ENCODE measurements at places on chromosomes 6 and 20. TPM values are rescaled to one million over a fixed set of nuclear protein-coding genes. Genes with fewer than 3 reads are reported as not detected.

SEL1L2 gene
- not detected for total RNA-seq

ADTRP gene
- 26.1 TPM for total RNA-seq

KIF6 gene
- total RNA-seq = 0.31 TPM

LY6G6F gene
- not detected for total RNA-seq

GSTA3 gene
- total RNA-seq = not detected

UST gene
- total RNA-seq = 3.7 TPM

GATA5 gene
- not detected for total RNA-seq

- DNase-seq = no peak
Measured at GRCh38 chr6:142764311-142764710, 180.7 kb downstream of the HIVEP2 start.

- DNase-seq = no peak
Measured at GRCh38 chr6:42194056-42194455, 700 bp downstream of the GUCA1B start.

DNA sequence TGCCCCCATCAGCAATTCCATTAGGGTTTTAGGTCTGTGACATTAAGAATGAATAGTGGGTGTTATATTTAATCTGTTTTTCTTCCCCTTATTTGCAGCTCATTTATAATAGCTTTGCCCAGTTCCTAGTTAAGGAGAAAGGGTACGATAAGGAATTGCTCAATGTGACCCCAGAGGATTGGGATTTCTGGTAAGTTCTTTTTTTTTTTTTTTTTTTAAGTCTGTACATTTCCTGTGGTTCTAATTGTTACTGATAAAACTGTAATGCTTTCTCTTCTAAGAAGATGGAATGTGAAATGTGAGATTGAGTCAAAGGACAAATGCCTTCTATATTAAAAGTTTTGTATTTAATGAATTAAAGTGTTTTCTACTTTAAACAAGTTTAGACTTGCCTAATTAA is 5.5 kb downstream of the NT5DC1 start:
- DNase-seq = no peak

DNA sequence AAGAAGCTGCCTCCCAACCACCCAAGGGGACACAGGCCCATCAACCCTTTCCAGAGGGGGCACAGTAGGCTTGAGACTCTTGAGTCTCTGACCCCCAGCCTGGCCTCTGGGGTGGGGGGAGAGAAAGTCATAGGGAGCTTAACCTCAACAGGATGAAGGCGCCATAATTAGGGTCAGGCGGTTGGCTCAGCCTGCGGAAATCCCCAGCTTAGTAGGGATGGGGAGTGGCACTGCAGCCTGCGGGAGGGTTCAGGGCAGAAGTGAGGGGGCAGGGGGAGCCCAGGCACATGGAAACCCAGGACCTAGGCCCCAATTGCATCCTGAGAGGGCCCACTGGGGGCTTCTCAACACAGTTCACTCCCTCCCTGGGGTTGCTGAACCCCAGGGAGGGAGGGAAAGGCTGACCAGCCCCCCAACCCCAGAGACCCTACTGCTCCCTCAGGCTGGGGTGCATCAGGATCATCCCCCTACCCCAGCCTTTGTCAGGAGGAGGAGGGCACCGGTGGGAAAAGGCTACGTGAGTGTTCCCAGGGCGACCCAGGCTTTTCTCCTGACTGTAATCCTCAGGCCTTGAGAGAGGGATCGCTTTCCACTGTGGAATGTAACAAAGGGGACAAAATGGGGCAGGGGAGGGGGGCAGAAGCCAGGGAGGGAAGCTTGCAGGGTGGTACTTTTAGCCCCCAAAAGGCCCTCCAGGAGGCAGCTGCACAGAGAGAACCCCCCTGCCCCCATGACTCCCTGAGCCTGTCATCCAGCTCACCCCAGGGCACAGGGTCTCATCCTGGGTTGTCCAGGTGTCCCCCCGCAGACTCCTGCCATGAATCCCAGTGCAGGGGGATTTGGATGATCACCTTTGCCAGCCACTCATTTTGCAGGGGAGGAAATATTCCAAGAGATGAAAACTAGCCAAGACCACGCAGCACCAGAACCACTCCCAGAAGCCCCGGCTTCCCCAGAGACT is 46.4 kb downstream of the MRPL14 start:
- no peak for DNase-seq

- DNase-seq = no peak
Measured at GRCh38 chr20:8427419-8428040, 295.5 kb downstream of the PLCB1 start.

DNA sequence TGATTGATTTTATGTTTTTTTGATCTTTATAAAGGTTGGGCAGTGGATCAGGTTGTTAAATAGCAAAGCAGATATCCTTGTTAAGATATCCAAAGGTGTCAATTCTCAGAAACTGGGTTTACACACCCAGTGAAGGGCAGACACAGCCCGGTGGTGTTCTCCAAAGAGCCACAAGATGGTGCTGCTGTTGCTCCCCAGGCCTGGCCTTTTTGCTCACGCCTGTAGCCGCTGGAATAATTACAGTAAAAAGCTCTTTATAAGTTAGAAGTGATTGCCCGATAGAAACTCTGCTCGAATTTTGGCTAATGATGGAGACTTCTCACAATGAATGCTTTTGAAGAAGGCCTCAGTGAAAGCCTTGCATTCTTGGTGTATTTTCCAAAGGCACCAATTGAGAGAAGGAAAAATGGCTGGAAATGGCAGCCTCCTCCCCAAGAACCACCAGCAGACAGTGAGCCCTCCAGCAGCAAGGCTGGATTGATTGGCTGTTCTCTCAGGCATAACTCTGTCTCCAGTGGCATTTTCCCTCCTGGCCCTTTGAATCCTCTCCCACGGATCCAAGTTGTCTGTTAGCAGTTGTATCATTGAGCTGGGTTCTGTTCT is 120.5 kb upstream of the CHD6 start:
- DNase-seq = peak; percentile 64

DNA sequence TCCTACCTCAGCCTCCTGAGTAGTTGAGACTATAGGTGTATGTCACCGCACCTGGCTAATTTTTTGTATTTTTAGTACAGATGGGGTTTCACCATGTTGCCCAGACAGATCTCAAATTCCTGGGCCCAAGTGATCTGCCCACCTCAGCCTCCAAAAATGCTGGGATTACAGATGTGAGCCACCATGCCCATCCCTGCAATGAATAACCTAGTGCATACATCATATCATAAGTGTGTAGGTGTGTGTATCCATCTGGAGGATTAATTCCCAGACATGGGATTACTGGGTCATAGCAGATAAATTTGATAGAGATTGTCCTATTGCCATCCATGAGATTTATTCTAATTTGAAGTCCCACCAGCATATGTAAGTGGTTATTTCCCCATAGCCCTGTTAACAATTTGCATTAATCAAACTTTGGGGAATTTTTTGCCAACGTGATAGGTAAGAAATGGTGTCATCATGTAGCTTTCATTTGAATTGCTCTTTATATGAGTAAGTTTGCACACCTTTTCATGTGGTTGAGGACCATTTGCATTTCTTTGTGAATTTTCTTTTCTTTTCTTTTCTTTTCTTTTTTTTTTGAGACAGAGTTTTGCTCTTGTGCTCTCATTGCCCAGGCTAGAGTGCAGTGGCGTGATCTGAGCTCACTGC is 29.9 kb upstream of the BACH2 start:
- peak; percentile 19 for DNase-seq

DNA sequence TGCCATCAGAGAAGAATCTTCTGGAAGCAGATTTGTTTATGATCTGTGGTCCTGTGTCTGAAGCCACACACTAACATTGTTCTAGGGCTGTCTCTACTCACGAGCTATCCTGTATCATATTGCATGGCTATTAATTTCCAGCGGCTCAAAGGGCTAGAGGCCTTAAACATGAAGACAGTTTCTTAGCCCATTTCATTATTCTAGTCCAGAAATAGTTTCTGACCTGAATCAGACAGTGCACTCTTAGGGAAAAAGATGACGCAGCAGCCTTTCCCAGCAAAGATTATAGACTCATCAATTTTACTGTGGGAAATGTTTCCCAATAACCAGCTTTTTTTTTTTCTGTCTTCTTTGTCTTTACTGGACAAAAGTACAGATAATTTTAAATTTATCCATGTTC is 105.3 kb upstream of the SUPT3H start:
- no peak for DNase-seq

- DNase-seq = no peak
Measured at GRCh38 chr6:46507426-46507825, 16.2 kb upstream of the RCAN2 start.

- DNase-seq = peak; percentile 86
Measured at GRCh38 chr20:59207742-59208357, 44.2 kb downstream of the ZNF831 start.

DNA sequence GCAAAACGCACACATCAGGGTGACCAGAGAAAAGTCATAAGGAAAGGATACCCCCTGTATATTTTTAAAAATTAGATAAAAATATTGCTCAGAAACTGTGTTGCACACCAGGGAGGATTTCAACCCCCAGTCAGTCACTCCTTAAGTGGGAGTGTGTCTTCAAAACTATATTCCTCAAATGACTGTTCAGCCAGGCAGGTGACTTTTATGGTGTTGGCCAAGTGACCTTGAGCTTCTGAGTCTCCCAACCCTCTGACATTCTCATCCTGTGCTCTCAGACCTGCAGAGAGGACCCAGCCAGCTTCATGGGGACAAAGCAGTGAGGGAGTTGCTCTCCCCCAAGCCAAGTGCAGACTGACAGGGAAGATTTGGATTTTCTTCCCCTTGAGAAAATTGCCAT is 311.9 kb upstream of the JARID2 start:
- DNase-seq = peak; percentile 11

DNA sequence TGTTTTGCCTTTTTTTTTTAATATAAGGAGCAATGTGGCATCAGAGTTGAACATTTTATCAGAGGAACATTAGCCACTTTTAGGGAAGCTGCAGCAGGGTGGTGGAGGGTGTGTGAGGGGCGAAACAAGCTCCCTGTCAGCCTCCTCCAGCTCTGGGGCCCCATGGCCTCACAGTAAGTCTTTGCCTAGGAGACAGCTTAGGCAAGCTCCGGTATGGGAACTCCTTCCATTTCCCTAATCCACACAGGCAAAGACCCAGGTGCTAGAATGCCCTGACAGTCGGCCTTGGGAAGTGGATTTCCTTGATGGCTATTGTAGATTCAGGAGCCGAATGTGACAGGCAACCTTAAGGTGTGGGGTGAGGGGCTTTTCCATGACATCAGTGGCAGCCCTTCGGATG is 862 bp downstream of the PRND start:
- no peak for DNase-seq
